Suppressor macrophage treated with lipopolysaccharide for 1 hour (primary cell): ENCODE measurements at places on chromosomes 5 and 9.

DNA sequence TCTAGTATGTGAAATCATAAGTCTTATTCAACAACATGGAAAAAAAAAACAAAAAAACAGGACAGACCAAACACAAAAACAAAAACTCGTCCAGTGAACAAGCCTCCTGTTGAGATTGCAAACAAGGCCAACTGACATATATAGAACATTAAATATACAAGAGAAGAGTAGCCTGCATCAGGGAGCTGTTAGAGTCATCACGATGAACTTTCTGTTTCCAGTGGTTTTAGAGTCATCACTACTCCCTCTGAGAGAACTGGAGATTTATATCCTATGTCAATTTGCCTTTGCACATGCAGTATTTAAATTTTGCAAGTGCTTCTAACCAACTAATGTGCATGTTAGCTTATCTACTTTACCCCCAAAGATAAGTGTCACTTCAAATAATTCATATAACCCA is 9.9 kb downstream of the SNCAIP start:
- DNase-seq: no peak

- DNase-seq: no peak
These were observed 42.0 kb downstream of the PBX3 start for GRCh38 chr9:125789196-125789595.

- peak; percentile 28 for DNase-seq
These were observed 48.4 kb downstream of the PTBP3 start for GRCh38 chr9:112285056-112285455.

DNA sequence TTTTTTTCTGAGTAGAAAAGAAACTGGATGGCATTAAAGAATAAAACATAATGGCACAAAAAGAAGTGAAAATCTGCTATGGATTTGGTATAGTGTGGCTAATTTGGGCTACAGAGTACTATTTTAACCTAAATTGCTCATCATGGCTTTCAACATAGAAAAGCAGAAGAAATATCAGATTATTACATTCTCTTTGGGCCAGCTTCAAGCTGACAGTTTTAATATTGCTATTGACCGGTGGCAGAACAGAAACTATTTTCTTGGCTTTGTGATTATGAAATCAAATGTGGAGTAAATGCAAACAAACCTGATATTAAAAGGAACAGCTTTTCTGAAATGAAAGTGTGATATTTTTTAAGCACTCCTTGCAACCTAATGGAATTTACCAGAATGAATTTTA is 301.5 kb downstream of the EPB41L4A start:
- DNase-seq: peak; percentile 62

DNA sequence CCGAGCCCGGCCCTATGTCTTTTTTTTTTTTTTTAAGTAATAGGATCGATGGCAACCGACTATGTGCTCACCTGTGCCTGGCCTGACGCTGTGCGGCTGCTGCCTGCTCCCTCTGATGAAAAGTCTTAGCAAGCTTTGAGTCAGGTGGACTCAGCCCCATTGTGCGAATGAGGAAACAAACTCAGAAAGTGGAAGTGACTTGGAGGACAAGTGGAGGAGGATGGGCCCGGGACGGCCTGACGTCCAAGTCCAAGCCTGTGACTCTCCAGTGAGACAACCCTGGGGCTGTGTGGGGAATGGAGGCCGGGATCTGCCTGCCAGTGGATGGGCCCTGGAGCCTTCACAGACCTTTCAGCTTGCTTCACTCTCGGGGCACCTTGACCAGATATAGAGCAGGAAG is 57.9 kb downstream of the EXD3 start:
- peak; percentile 44 for DNase-seq

GRCh38 chr5:111165058-111165457 is 59.1 kb upstream of the CAMK4 start:
- DNase-seq: no peak

DNA sequence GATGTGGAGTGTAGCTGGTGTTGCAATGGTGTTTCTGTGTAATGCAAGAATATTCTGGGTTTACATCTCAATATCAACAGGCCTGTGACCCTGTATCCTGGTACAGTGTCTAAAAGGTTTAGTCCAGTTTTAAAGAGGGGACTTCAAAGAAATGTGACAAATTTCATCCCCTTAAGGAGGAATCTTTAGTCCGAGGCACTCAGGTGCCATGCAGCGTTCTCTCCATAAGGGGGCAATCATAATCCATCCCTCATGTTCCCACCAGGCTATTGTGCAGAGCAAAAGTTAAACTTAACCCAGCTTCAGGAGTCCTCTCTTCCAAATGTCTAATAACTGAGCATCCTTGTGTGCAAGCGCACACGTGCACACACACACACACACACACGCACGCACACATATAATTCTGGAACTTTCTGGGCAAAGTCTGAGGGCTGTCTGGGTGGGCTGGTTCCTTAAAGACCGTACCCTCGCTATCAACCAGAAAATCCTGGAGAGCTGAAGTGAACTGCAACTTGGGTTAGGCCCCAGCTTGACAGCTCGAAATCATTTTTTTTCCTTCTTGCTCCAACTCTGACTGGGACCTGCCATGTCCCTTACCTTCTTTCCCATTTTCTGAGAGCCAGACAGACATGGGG is 46.0 kb downstream of the CRB2 start:
- no peak for DNase-seq

DNA sequence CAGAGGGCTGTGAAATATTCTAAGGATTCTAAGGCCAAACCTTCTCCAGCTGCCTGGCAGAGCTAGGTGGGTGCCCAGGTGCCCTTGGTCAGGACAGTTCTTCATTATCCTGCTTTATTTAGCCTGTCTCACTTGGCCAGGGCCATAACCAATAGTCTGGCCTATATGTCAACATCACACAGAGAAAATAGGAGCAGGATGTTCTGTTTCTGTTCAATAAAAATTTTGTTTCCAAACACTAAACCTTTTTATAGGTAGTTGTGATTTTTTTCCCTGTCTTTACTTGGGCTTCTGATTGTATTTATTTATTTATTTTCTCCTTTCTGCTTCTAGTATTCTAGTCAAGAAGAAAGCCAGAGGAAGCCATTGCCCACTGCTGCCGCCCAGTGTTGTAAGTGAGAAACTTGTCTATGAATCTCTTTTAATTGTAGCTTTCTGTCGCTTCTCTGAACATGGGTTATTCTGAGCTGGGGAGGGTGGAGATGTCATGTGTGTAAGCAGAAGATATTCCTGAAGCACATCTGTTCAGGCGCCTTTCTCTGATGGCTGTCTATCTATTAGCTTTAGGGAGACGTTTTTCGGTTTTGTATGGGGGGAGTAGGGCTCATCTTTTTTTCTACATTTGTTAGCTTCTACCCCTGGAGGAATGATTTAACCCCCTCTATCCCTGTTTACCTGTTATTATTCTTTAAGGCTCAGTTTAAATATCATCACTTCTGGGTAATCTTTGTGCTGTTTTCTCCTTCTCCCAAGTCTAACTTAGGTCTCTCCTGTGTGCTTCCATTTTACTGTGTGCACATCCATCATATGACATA is 97.1 kb downstream of the UNC13B start:
- DNase-seq: peak; percentile 67

- DNase-seq: no peak
These were observed 5.4 kb upstream of the CREBRF start for GRCh38 chr5:173050791-173051190.

GRCh38 chr9:121826711-121827110 is 175.3 kb downstream of the DAB2IP start:
- no peak for DNase-seq

DNA sequence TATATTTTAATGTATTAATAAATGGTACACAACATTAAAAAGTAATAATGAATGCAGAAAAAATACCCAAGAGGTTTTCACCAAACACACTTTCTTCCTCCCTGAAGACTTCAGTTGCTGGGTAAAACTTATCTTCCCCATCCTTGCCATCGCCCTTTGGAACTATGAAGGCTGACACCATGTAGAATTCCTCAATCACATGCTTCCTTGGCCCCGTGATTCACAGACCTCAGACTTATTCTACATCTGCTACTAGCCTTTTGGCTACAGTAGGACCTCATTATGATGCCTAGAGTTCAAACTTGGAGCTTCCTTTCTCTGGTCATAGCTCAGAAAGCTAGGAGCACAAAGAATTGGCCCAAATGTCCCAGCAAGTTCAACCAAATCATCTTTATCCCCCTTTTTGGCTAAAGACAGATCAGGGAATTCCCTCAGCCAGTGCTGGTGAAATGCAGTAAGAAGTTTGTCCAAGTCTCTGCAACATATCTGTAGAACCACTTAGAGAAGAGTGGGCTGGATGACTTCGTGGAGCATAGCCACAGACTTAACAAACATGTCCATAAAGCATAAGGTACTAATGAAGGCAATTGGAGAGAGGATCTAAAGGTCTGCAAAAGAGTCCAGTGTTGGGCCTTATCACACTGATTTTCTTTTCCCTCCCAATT is 253.5 kb downstream of the SEC61B start:
- DNase-seq: peak; percentile 65

- DNase-seq: peak; percentile 43
These were observed 180.9 kb downstream of the CD180 start for GRCh38 chr5:67015541-67016191.
